ENCODE measurements at places on chromosomes 2 and 18.

GRCh38 chr2:161004379-161004778 is 155.8 kb upstream of the TANK start:
- no peak for DNase-seq

- no peak for DNase-seq
Measured at GRCh38 chr18:79046522-79046921, 22.7 kb upstream of the ATP9B start.

DNA sequence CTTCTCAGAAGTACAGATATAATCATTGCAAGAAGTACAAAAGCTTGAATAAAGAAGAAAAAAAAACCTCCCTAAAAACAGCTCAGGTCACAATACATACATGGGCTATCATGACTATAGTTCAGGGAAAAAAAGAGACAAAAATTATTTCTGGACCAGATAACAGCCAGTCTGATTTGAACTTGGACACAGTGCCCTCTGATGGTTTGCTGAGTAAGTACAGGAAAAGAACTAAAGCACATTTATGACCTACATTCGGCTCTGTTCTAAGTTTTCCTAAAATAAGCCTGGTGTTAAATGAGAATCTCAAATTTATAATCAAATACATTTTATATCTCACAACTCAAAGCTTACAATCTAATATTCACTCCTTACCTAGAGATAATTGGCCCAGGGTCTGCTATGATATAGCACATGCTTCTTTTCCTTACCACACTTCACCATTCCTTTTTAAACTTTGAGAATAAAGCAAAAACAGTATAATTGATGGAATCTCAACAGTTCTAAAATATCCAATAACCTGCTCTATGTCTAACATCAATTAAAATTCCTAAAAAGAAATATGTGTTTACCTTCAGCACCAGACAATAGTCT is 81.1 kb downstream of the RAPH1 start:
- peak; percentile 35 for DNase-seq

DNA sequence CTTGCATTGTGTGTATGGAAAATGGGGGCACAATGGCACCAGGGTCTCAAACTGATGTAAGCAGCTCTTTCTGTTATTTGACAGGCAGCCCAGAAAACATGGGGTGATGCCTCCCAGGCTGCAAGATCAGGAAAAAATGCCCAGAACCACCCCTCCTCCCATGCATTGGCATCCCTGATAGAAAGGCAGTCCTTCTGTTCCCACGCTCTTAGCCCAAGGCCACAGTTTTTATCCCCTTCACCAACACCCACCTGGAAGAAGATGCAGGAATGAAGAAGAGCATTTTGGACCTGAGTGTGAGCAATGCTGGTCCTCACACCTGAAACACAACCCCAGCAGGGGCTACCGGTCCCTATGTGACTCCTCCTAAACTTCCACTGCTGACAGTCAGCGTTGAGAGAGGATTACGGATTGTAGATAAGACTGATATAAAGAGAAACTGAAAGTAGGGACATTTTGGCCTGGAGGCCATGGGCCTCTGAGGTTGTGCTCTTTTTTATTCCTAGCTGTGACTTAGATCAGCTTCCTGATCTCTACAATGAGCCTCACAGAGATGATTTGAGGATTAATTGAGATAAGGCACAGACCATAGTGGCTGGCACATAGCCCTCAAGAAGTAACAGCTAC is 386.0 kb upstream of the ATP5MC3 start:
- no peak for DNase-seq

GRCh38 chr2:40034198-40034597 is 255.1 kb upstream of the THUMPD2 start:
- no peak for DNase-seq

GRCh38 chr2:26270373-26270772 is 25.6 kb downstream of the HADHB start:
- DNase-seq, result no peak

Measured in CD4-positive, alpha-beta memory T cell (primary cell).